ENCODE measurements at places on chromosomes 11 and 22.

GRCh38 chr11:117415358-117415896 lies 87.8 kb downstream of the CEP164 start:
- no peak for DNase-seq

GRCh38 chr22:40113696-40114095 lies 64.0 kb upstream of the TNRC6B start:
- no peak for DNase-seq

- no peak for DNase-seq
Measured at GRCh38 chr11:14132312-14132711, 169.8 kb downstream of the SPON1 start.

- no peak for DNase-seq
Measured at GRCh38 chr11:134070342-134070845, 1.5 kb downstream of the JAM3 start.

DNA sequence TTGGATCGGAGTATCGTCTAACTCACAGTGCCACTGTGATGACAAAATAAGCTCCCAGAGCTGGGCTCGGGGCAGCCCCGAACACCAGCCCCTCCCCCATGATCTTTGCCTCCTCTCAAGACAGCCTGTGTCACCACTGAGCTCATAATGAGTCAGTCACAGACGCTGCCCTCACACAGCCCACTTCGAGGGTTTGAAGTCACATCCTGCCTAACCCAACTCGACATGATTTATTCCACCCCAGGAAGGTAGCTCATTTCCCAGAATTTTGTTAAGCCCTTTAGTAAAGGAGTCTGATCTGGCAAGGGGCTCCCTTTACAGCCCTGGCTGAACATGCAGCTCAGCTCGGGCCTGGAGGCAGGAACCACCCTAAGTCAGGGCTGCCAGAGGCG lies 22.8 kb downstream of the MYH9 start:
- DNase-seq, result no peak

GRCh38 chr11:68362801-68363379 lies 50.5 kb downstream of the LRP5 start:
- no peak for DNase-seq

DNA sequence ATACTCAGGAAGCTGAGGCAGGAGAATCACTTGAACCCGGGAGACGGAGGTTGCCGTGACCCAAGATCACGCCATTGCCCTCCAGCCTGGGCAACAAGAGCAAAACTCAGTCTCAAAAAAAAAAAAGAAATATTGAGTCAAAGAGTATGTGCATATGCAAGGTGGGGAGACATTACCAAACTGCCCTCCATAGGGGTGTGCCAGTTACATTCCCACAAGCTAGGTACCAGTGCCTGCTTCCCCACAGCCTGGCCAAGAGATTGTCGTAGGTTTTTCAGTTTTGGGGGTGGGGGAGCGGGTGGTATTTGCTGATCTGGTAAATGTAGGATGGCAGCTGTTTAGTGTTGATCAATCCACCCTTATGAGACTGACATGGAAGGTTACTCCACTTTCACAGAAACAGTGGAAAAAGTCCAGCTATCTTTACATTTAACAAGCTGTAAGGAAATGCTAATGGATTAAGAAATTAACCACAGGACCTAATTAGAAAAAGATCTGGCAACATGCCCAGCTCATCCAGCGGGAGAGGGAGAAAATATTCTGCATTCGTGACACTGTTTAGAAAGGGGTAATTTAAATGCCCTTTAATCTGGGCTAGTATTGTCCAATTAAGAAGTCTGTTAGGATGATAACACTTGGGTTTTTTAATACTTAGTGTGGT lies 89.4 kb downstream of the PACS1 start:
- no peak for DNase-seq

DNA sequence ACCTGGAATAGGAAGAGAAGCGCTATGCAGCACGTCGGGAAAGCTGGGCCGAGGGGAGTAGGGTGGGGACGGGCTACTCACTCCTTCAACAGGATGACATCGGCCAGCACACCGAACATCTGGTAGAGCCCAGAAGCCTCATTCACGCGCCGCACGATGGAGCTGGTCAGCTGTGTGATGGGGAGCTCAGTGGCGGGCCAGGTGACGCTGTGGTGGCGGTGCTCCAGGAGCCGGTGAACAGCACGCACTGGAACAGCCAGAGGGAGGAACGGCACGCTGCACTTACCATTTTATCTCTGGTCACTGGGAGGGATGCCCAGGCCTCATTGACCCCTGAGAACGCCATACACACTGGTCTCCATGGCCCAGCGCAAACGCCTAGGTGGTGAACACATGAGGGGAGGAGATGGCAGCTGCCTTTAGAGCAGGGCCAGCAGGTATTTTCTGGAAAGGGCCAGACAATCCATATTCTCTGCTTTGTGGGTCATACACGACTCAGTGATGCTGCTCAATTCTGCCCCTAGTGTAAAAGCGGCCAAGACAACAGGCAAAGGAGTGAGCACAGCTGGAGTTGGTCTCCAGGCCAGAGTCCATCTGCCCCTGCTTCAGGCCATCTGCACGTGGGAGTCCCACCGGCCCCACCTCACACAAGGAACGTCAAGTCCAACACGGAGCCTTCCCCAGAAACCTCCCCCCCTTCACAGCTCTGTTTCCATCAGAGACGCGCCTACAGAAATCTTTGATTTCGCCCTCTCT lies 8.8 kb downstream of the FOXRED2 start:
- DNase-seq, result no peak

DNA sequence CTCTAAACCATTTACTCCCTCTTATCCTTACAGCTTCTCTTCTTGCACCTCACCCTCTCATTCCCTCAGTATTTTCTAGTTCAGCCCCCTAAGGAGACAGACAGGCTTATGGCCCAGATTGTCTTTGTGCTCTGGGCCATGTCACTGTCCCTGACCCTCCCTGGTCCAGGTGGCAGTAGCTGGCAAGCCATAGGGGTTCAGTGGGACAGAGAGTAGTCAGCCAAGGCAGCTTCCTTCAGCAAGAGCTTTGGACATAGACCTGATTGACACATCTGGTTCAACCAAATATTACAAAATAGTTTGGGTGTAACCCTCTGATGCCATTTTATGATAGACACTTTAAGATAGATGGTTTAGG lies 53.9 kb downstream of the NCAM1 start:
- DNase-seq, result no peak

- DNase-seq, result no peak
Measured at GRCh38 chr11:15494740-15495139, 380.0 kb downstream of the INSC start.

DNA sequence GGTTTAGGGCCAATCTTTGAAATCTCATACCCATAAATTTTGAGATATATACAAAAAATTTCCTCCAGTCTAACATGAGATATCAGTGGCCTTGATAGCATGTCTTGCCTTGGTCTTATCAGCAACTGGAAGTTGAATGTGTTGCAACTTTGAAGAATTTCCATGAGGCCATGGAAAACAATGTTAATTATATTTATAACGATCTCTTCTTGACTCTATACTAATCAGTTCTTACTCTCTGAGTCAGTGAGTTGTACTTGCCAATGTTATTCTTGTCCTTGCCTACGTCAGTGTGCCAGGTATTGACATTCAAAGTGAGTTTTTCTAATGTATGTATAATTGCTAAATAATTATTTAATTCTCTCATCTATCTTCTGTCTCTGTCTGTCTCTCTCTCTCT lies 535.1 kb downstream of the KCNA4 start:
- no peak for DNase-seq

All from heart left ventricle (tissue), 16 donors.